Chondrocyte (in vitro differentiated cells): ENCODE measurements at places on chromosomes 5 and 9. TPM values are rescaled to one million over a fixed set of nuclear protein-coding genes. Genes with fewer than 3 reads are reported as not detected.

GNE gene
- 16.2 to 17.8 TPM (median 16.9 TPM) in 3 replicates for total RNA-seq

PCDH12 gene
- total RNA-seq = 0.02 TPM in 1 of 3 replicates, not detected in the others

PTGR1 gene
- total RNA-seq = 25.8 to 28.1 TPM (median 26.6 TPM) in 3 replicates

RAI14 gene
- total RNA-seq = 177 to 287 TPM (median 260 TPM) in 3 replicates

PCDHB16 gene
- total RNA-seq = 4.3 to 6.1 TPM (median 5.9 TPM) in 3 replicates

AMBP gene
- not detected in 3 replicates for total RNA-seq

FGF10 gene
- total RNA-seq = not detected in 3 replicates

SPATA31A3 gene
- not detected in 3 replicates for total RNA-seq

SLC6A3 gene
- total RNA-seq = not detected in 3 replicates

INSYN2B gene
- 0.12 to 0.22 TPM (median 0.21 TPM) in 3 replicates for total RNA-seq

PCDHGB4 gene
- total RNA-seq = 12.6 to 14.2 TPM (median 14.2 TPM) in 3 replicates

C9orf50 gene
- total RNA-seq = 0.30 to 0.39 TPM (median 0.38 TPM) in 3 replicates

CAPSL gene
- not detected in 3 replicates for total RNA-seq

NACC2 gene
- total RNA-seq = 42.6 to 52.4 TPM (median 51.0 TPM) in 3 replicates

MLANA gene
- not detected in 3 replicates for total RNA-seq

SPATA31D4 gene
- total RNA-seq = not detected in 3 replicates

SNCAIP gene
- total RNA-seq = 1.2 to 2.6 TPM (median 1.6 TPM) in 3 replicates

SLC4A9 gene
- total RNA-seq = not detected in 3 replicates

PDZD2 gene
- total RNA-seq = 30.9 to 34.0 TPM (median 32.1 TPM) in 3 replicates

MRPS27 gene
- 26.0 to 38.0 TPM (median 33.3 TPM) in 3 replicates for total RNA-seq

ESM1 gene
- not detected in 3 replicates for total RNA-seq

SCGB3A2 gene
- not detected in 3 replicates for total RNA-seq

UGT3A2 gene
- total RNA-seq = not detected in 3 replicates
